ENCODE measurements at places on chromosomes 6 and 20.

DNA sequence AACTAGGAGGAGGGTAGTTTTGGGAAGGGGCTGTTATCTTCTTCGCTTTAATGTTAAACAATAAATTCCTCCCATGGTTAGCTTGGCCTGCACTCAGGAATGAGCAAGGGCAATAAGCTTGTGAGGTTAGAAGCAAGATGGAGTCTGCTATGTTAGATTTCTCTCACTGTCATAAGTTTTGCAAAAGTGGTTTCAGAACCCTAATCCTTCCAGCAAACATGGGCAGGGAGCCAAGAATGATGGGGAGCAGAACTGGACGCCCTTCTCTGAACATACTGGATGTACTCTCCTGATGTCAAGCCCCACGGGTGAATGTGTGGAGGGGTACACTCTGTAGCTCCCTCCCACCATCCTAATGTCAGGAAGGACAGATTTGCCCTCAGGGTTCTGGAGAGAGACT, 22.3 kb downstream of the C6orf163 start:
- no peak for DNase-seq

DNA sequence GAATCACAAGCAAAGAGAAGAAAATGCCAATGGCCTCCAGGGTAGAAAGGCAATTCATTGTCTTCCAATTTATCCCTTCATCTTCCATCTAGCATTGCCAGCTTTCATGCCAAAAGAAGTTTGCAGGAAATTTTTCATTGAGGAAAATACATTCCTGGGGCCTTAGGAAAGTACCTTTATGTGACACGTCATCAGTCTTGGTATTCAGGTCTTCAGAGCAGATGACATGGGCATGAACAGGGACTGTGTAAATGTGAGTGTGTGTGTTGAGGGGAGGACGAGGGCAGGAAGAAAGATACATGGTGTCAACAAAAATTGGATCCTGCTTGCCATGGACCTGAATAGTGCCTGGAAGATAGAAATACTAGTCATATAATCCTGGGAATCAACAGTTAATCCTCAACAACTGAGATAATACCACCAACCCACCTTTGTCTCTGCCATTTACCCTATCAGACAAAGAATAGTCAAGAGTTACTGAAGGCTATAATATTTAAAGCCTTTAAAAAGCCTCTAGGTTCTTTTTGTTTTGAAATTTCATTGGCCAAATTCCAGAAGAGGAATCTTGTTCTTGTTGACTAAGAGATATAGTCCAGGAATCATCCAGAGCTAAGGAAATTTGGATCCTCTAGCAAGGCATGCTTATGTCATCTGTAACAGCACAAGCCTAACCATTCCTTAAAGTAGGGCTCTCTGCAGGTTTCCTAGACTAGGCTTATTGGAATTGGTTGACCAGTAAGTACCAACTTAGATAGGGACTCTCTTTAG, 405.8 kb upstream of the SASH1 start:
- DNase-seq = no peak

GRCh38 chr6:34295721-34296120, 46.9 kb upstream of the SMIM29 start:
- peak; percentile 26 for DNase-seq

DNA sequence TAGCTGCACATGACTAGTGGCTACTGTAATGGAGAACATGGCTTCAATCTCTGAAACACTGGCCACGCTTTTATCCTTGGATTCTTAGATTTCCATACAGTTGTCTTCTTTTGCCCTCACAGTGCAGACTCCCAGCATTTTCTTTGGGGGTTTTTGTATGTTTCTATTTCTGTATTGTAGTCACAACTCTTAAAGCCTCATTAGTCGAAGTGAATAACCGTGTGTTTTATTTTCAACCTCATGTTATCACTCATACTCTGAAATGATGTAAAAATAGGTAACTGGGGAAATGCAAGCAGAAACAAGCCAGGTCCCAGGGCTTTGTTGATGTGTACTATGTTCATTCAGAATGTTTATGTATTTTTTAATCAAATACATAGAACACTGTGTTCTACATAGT, 162.9 kb downstream of the JARID2 start:
- DNase-seq = no peak

- peak; percentile 30 for DNase-seq
Observed at GRCh38 chr20:63056236-63057170, 49.7 kb upstream of the BHLHE23 start.

DNA sequence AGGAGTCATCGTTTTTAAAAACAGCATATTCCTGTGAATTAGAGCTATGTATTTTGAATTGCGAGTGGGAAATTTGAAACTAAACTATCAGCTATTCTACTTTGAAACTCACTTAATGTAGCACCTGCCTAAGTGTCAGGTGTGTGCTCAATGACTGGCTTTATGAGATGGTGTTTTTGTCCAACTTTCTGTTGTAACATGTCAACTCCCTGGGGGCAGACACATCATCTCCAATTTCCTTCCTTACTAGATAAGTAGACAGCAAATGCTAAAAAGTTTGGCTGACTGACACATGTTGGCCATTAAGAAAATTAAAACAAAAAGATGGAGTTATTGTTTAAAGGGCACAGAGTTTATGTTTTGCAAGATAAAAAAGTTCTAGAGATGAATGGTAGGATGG, 226.9 kb downstream of the TFAP2B start:
- no peak for DNase-seq

- no peak for DNase-seq
Observed at GRCh38 chr6:38141085-38141484, 321.6 kb downstream of the ZFAND3 start.

DNA sequence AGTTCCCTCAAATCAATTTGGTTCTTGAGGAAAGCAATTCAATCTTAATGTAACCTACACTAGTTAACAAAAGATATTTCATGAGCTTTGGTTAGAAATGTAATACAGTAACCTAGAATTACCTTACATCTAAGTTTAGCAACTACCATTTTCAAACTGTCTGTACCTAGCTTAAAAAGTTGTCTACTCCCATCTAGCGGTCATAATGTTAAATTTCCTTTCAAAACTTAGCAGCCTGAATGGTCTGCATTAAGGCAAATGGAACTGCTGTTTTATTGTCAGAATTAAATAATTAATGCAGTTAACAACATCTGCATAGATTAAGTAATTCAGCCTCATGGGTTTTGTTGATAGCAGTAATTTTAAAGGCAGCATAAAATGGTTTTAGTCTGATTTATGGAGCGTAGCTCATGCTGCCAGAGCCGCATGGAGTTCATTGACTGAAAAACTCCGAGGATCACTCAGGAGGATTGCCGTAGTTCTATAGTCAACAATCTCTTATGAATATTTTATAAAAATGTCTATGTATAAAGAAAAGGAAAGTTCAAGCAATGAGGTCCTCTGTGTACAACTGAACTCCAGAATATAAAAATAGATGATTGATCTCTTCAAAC, 485.4 kb upstream of the MANEA start:
- DNase-seq = peak; percentile 66

DNA sequence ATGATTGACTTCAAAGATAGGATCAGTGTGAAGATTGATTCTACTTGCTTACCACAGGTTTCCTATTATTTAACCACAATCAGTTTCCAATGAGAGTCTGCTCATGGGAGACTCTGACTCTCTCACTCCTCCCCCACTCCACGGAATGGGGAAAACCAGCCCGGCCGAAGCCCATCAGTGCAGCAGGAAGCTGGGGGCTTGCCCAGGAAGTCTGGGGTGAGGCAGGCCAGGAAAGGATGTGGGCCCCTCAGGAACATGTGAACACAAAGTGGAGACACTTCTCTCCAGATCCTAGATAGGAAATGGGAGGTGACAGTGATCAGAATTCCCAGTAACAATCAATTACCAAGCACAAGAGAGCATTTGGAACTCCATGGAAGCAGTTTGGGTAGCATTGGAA, 144.2 kb downstream of the TTLL2 start:
- DNase-seq = no peak

- no peak for DNase-seq
Observed at GRCh38 chr6:3618642-3619041, 132.9 kb downstream of the PXDC1 start.

DNA sequence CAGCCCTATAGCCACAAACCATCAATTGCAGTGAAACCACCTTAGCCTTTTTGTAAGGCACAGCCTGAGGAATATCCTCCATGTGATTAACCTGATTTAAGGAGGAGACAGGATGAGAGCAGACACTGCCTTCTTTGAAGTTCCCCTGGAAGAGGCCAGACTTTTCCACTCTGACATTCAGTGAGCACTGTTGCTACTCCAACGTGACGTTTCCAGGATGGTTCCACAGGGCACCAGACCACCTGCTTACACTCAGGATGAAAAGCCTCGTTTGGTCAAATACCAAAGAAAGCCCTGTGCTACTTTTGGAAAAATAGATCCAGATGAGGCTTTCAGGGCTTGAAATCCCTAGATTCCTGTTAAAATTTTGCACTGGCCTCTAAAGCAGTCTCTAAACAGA, 1102.1 kb upstream of the FLRT3 start:
- DNase-seq = no peak

GRCh38 chr6:107653183-107653580, 163.3 kb downstream of the SOBP start:
- no peak for DNase-seq

DNA sequence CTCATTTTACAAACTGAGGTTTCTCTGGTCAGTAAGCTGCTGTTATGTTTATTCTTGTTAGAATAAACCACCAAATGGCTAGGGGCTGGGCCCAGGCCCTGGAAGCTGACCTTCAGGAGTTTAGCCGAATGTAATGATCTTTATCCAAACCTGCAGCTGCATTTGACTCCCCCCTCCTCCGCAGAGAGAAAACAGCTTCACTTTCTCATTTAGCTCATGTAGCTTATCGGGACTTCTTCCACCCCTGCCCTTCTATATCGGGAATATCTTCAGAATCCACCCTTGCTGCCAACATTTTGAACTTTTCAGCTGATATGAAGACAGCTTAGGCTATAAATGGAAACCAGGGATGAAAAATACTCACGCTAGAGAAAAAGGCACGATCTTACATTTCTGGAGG, 102.6 kb downstream of the ZMYND8 start:
- no peak for DNase-seq

- DNase-seq = peak; percentile 94
Observed at GRCh38 chr20:10848810-10849370, 175.1 kb upstream of the JAG1 start.

DNA sequence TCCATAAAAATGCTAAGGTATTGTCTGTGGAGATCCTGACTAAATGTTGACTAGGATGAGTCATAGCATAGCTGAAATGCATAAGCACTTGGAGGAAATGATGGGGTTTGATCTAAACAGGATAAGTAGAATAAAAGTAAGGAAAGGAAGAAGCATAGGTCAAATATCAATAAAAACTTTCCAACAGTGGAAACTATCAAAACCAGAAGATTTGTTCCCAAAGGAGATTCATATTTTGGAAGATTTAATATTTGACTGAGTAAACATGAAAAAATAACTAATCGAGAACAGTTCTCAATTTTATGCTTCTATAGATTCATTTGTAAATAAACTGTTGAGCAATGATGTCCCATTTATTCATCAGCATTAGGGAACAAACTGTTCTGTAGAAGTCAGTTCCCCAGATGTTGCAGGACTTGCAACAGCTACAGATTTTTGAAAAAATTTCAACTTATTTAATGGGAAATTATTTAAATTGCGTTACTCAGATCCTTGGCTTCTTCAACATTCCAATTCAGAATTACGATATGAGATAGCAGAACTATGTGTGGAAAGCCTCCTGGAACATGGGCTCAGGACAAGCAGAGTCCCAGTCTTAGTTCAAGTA, 133.7 kb upstream of the TBX18 start:
- DNase-seq = peak; percentile 19

DNA sequence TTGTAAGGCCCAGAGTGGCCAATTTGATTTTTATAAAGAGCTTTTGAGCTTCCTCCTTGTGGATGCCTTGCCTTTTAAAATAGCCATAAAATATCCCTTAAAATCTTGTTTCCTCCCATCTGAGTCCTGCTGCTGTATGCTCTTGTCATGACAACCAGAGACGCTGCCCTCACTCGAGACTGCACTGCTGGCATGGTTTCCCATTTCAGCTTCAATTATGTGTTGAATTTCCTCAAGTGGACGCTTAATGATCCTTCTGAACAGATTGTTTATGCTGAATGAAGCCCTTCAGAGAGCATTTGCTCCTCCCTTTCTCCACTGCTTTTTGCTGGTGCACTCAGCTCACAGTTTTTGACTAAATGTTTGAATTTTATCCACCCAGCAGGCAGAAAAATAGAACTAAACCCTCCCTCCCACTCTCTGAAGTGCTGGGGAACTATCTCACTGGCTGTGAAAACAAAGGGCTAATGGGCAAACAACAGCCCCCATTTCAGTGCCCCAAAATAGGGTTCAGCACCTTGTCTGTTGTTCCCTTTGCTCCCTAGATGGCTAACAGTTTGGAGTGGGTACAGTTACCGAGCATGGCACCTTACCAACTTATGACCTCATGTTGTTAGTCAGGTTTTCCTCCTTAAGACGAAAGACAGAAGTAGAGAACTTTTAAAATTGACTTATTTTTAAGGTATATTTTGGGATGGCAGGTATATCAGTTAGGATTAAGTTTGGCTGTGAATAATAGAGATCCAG, 45.5 kb upstream of the RNF8 start:
- peak; percentile 71 for DNase-seq

- no peak for DNase-seq
Observed at GRCh38 chr6:161951126-161951525, 677.3 kb upstream of the AGPAT4 start.

GRCh38 chr6:46832816-46833215, 39.6 kb downstream of the MEP1A start:
- DNase-seq = no peak

GRCh38 chr6:41639809-41640371, 1.6 kb downstream of the MDFI start:
- no peak for DNase-seq
